ENCODE measurements at places on chromosomes 5 and 9.

DNA sequence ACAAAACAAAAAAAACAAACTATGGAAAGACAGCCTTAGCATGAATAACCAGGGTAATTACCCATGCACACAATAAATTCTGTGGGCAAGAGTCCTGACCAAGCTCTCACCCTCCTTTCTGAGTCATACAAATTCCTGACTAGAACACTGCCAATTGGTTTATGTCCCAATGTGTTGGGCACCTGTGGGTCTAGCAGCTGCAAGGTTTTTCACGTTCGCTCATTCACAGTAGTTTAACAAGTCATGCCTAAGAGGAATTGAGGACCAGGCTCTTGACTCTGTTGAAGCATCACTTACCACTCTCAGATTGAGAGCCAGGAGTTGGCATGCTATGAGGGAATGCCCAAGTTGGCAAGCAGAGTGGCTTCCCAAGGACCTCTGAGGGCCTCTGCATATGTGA is 205.5 kb upstream of the SLC24A2 start:
- no peak for DNase-seq

GRCh38 chr5:72134226-72134899 is 27.1 kb downstream of the MAP1B start:
- DNase-seq: no peak

GRCh38 chr9:77085416-77085815 is 66.0 kb downstream of the FOXB2 start:
- DNase-seq: no peak

GRCh38 chr5:32339878-32340277 is 27.1 kb upstream of the MTMR12 start:
- DNase-seq: no peak

DNA sequence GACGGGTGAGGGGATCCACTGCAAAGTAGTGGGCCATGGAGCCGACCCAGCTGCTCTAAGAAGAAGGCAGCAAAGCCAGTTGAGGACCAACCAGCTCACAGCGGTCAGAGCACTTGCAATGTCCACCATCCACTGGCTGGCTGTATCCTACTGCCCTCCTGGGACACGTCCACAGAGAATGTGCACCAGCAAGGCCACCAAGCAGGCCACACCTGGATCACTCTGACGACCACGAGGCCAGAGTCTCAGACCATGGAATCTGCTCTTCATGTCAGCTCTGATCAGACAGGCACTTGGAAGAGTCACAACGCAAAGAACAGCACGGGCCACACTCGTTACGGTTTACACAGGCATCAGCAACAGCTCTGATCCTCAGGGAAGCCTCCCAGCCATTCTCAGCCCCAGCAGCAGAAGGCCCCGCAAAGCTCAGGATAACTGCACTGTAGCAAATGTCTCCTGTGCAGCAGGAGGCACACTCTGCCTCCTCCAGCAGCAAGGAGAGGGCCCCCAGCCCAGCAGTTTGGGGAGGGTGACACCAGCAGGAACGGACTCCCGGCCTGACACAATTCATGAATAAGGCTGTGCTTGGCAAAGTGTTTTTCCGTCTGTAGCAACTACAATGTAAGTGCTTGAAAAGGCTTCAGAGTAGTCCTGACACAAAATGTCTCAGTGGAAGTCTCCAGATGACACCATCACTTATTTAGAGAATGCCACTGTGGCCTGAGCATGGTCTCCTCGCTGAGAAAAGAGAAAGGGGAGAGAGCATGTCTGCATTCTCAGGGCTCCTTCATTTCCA is 15.7 kb downstream of the SEMA4D start:
- DNase-seq: no peak

- no peak for DNase-seq
Measured at GRCh38 chr9:134503301-134504105, 138.1 kb upstream of the COL5A1 start.

DNA sequence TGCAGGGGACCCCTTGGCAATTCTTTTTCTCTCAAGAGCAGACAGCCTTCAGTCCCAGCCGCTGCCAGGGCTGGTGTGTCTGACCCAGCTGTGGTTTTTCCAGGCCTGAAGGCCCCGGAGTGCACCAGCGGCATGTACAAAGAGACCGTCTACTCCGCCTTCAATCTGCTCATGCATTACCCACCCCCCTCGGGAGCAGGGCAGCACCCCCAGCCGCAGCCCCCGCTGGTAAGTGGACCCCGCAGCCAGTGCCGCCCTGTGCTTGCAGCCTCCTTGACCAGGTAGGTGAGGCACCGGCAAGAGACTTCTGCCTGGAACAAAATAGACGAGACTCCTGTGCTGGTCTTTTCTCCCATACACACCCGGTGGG is 1.3 kb downstream of the TCF7 start:
- DNase-seq: no peak

GRCh38 chr5:68010740-68011139 is 204.8 kb upstream of the PIK3R1 start:
- DNase-seq: no peak

DNA sequence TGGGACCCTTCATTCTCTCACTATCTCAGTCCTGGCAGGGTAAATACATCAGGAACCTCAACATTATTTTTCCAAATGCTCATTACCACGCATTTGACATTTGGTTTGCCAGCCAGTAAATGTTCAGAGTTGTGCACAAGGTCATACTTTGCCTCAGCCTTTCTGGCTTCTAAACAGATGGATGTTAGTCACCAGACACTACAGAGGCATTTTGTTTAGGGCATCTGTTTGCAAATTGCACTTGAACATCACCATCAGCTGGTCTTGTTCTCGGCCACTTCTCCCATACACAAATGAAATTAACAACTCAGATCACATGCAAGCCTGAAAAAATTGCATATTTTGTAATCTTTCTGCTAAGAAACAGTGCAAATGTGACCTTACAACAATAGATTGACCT is 75.0 kb upstream of the SLC1A1 start:
- DNase-seq: no peak

Data from putamen (tissue), 1 donor.